ENCODE measurements at places on chromosomes 13 and 19. TPM values are rescaled to one million over a fixed set of nuclear protein-coding genes. Genes with fewer than 3 reads are reported as not detected.

- DNase-seq = no peak
Observed at GRCh38 chr13:47672245-47673008, 328.6 kb downstream of the SUCLA2 start.

KDELR1 gene
- total RNA-seq = 69.6 TPM

DAND5 gene
- total RNA-seq = 0.20 TPM

GRCh38 chr13:64272681-64273080, 2857.0 kb upstream of the PCDH20 start:
- no peak for DNase-seq

DNA sequence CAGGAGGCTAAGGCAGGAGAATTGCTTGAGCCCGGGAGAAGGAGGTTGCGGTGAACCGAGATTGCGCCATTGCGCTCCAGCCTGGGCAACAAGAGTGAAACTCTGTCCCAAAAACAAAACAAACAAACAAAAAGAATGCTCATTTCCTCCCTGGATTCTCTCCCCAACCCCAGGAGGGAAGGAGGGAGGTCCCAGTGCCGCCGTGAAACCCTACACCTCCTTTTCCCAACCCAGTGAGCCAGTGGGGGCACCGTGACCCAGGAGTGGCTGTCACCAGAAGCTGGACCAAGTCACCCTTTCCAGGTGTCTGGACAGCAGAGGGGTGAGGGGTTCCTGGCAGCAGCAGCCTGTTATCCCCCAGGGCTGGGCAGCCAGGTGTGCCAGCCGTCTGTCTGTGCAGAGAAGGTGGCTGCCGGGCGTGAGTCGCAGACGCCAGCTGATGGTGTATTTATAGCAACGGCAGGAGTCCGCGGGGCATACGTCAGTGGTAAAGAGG, 23.5 kb downstream of the NFIC start:
- DNase-seq = no peak

GRCh38 chr19:38649305-38650171, 2.1 kb downstream of the ACTN4 start:
- no peak for DNase-seq

NLRP11 gene
- total RNA-seq = not detected

GRCh38 chr19:11234486-11235075, 4.8 kb upstream of the ANGPTL8 start:
- no peak for DNase-seq

PROZ gene
- not detected for total RNA-seq

GRCh38 chr13:45700971-45701900, 884 bp upstream of the CBY2 start:
- DNase-seq = no peak

DNA sequence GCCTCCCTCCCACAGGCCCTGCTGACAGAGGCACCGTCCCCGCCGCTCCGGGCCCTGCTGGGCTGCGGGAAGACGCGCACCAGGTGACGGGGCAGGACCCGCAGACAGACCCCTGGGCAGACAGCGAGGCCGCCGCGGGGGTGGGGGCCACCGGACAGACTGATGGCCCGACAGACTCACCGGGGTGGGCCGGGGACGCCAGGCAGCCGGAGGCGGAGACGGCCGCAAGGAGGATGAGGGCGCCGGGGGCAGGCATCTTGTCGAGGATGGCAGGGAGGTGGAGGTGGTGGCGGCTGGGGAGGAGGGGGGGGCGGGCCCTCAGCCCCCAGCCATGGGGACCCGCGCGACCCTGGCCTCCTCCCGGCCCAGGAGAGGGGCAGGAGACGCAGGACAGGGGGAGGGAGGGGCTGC, 309 bp downstream of the LMTK3 start:
- no peak for DNase-seq

DNA sequence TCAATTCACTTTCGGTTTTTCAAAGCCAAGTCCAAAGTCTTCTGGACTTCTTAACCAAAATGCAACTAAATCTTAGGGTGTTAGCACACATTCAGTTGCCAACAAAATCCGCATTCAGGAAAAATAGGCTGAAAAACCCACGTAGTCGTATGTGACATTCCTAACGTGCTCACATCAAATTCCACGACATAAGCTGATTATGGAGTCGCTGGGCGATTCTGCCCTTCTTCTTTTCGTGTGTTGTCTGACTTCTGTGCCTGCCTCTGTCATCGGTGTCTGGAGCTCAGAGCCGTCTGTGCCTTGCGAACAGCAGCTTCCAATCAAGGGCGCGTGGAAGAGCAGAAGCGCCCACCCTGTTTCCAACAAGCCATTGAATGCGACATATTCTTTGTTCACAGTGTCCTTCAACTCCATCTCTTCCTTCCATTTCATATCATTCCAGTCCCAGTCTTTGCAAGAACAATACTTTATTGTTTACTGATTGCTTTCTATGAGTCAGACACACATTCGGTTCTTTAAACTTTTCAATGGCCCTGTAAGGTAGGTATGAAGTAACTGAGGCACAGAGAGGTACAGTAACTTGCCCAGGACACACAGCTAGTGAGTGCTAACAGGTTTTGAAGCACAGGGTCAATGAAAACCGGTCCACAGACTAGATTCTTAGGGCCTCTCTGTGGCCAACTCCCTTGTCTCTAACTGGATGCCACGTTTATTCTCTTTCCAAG, 8.2 kb upstream of the ZNF507 start:
- no peak for DNase-seq

ZNF610 gene
- total RNA-seq = 2.8 TPM

DNA sequence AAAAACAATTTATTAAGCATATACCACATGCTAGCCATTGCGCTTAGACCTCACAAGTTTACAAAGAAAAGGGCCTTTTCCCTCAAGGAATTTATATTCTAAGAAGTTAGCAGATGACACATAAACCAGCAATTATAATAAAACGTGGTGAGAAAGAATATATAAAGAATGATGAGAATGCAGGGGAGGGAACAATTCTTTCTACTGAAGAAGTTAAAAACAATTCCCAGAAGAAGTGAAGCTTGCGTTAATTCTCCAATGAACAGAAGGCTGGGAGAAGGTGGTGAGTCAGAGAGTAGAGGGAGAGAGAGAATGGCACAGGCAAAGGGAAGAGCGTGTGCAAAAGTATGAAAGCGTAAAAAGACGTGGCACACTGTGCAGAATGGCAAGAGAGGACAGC, 69.5 kb upstream of the ZDHHC20 start:
- no peak for DNase-seq

ZNF154 gene
- total RNA-seq = 5.0 TPM

ICAM4 gene
- 1.8 TPM for total RNA-seq

DNA sequence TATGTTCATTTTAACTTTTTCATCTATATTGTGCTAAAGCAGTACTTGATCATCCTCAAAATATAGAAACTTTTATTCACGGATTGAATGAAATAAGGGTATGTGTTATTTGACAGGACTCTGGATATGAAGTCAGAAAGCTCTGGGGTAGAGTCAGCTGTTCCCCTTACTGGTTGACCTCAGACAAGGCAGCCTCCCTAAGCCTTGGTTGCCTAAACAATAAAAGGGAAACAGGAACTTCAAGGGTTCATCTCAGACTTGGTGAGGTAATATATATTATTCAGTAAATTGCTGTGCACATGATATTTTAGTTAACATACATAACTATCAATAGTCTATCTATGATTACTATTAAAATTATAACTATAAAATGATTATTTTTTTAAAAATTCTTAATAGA, 13.6 kb downstream of the POLR1D start:
- no peak for DNase-seq

- DNase-seq = no peak
Observed at GRCh38 chr19:39426170-39426569, 9.6 kb downstream of the RPS16 start.

CYP2S1 gene
- 0.27 TPM for total RNA-seq

LRRC63 gene
- 1.0 TPM for total RNA-seq

GPR12 gene
- total RNA-seq = not detected

DNA sequence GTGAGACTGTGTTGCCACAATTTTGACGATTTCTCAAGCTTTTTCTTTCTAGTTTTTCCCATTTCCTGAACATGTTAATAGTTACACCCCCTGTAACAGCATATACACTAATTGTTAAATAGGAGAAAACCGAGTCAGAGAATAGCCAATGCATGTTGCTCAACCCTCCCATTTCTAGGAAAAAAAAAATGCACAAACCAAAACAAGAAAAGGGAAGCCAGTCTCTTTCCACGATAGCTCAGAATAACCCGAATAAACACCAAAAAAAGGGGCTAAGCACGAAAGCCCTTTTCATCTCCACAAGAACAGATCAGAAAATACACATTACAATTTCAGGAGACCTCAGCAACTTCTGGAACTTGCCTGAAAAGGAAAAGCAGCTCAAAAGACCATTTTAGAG, 16.3 kb downstream of the LATS2 start:
- no peak for DNase-seq

Measured in activated CD4-positive, alpha-beta T cell treated with anti-CD3 and anti-CD28 coated beads, Interleukin-2, amount 10 ng/mL, durations not matched to agents 7 days and 5 days (primary cell).